ENCODE measurements at places on chromosomes 16 and 17. TPM values are rescaled to one million over a fixed set of nuclear protein-coding genes. Genes with fewer than 3 reads are reported as not detected.

TRIM72 gene
- not detected for total RNA-seq

PDIA2 gene
- not detected for total RNA-seq

RAI1 gene
- total RNA-seq: 25.1 TPM

TBC1D3E gene
- not detected for total RNA-seq

PMP22 gene
- total RNA-seq: 0.16 TPM

GAS2L2 gene
- not detected for total RNA-seq

CLEC10A gene
- not detected for total RNA-seq

TRPV3 gene
- 0.27 TPM for total RNA-seq

OR1A1 gene
- 0.07 TPM for total RNA-seq

ANKRD40CL gene
- total RNA-seq: not detected

CDH1 gene
- 0.73 TPM for total RNA-seq

CNTNAP1 gene
- 0.61 TPM for total RNA-seq

SOX8 gene
- 0.11 TPM for total RNA-seq

TOX3 gene
- not detected for total RNA-seq

IST1 gene
- total RNA-seq: 160 TPM

MMP2 gene
- total RNA-seq: 0.23 TPM

CES3 gene
- 10.9 TPM for total RNA-seq
